Muscle of leg (tissue), 16 donors: ENCODE measurements at places on chromosomes 4 and X. TPM values are rescaled to one million over a fixed set of nuclear protein-coding genes. Genes with fewer than 3 reads are reported as not detected.

- no peak overlapping the region for H3K4me3 ChIP-seq
- no peak overlapping the region for H3K27ac ChIP-seq
- no peaks in the 10 kb centered on the region for H3K36me3 ChIP-seq
Measured at GRCh38 chr4:118193421-118193820, 159.1 kb downstream of the NDST3 start.

The TBC1D8B gene
- total RNA-seq: 7.3 TPM

- H3K36me3 ChIP-seq: no peaks in the 10 kb centered on the region
- no peaks in the 10 kb centered on the region for H3K27me3 ChIP-seq
- DNase-seq: peak; percentile 57
Measured at GRCh38 chrX:10514891-10515290, 105.5 kb downstream of the MID1 start.

DNA sequence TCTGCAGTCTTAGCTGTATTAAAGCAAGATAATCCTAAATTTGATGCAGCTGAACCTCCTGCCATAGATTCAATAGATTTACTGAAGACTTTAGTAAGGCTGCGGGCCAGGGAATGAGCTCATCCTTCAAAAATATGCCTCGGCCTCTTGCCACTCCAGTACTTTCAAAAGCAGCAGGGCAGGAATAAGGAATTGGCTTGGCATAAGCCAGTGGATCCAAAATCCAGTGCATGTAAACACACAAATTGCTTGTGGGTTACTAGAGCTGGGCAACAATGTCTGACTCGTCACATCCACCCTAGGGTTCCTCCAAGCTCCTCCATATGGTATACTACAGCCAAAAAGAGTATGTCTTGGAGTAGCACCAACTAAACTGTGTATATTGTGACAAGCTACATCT lies 165.0 kb downstream of the AMELX start:
- peaks cover 2% of the 10 kb centered on the region for H3K27me3 ChIP-seq
- DNase-seq: peak; percentile 71
- no peaks in the 10 kb centered on the region for H3K36me3 ChIP-seq
- no peak overlapping the region for H3K4me3 ChIP-seq
- no peaks in the 10 kb centered on the region for H3K4me1 ChIP-seq
- no peak overlapping the region for H3K27ac ChIP-seq

DNA sequence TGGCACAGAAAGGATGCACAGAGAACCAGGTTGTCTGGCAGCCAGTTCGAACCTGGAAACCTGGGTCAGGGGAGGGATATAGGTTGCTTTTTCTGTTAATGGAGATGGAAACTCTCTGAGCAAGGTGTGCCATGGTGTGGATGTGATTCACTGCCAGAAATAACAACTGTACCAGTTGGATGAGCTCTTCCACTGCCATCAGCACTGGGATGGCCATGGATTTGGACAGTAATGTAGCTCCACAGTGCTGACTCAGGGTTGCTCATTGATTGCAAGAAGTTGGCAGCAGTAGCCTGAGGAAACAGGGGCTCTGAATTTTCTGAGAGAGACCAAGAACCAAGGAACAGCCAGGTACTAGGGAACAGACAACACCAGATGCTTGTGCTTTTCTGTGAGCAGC lies 33.8 kb downstream of the PNMA5 start:
- H3K4me3 ChIP-seq: no peak overlapping the region
- no peak overlapping the region for H3K27ac ChIP-seq
- peaks cover 9% of the 10 kb centered on the region for H3K4me1 ChIP-seq
- H3K36me3 ChIP-seq: no peaks in the 10 kb centered on the region

The COMMD8 gene
- 13.8 TPM for total RNA-seq

DNA sequence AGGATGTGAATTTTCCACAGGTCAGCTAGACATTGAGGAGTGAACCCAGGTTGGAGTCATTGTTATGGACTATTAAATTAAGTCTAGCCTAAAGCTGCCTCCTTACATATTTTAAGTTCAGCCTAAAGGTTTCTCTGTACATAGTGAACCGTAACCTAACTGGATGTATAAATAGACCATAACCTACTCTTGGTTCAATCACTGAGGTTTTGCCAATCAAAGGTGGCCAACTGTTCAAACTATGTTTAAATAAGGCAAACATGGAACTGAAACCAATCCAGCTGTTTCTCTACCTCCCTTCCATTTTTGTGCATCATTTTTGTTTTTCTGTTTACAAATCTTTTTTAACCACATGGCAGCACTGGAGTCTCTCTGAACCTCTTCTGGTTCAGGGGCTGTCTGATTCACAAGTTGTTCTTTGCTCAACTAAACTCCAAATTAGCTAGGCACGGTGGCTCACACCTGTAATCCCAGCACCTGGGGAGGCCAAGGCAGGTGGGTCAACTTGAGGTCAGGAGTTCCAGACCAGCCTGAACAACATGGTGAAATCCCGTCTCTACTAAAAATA lies 43.9 kb upstream of the SFRP2 start:
- no peaks in the 10 kb centered on the region for H3K36me3 ChIP-seq
- no peak overlapping the region for H3K4me3 ChIP-seq
- no peaks in the 10 kb centered on the region for H3K27me3 ChIP-seq

The KDR gene
- total RNA-seq: 48.9 TPM

DNA sequence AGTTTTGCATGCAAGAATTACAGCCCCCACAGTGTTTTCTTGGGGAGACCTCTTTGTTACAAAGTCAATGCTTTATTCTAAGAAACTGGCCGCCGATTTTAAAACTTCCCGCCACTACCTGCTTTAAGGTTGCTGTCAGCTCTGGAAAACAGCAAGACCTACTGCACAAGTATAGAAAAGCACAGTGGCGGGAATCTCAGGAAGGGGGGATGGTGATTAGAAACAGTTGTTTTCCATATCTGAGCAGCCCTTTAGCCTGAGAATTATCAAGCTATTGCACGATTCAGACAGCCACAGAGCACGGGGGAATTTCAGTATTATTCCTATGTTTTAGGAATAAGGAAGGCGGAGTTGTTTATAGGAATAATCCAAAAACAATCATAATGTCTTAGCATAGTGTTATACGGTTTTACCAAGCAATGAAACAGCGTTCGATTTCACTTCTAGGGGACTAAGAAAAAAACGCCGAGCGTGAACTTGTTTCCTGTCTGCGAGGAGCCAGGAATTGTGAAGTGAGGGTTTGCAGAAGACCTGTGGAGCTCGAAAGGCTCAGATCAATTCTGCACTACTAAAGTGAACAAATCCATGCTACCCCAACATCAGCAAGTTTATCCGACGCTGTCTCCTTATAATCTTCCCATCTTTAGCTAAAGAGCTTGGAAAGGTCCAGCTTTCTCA lies 81.3 kb downstream of the HMGN5 start:
- H3K4me3 ChIP-seq: peak overlapping the region; percentile 61
- peaks cover 19% of the 10 kb centered on the region for H3K27me3 ChIP-seq
- no peak overlapping the region for H3K27ac ChIP-seq
- peaks cover 3% of the 10 kb centered on the region for H3K4me1 ChIP-seq
- no peaks in the 10 kb centered on the region for H3K36me3 ChIP-seq

GRCh38 chr4:168604496-168605373 lies 107.9 kb downstream of the PALLD start:
- no peaks in the 10 kb centered on the region for H3K27me3 ChIP-seq
- peaks cover 5% of the 10 kb centered on the region for H3K4me1 ChIP-seq
- no peaks in the 10 kb centered on the region for H3K36me3 ChIP-seq
- no peak overlapping the region for H3K4me3 ChIP-seq
- DNase-seq: peak; percentile 73
- no peak overlapping the region for H3K27ac ChIP-seq

The ANXA3 gene
- total RNA-seq: 7.5 TPM

GRCh38 chr4:184826691-184827270 lies 1.0 kb upstream of the ACSL1 start:
- peaks cover 20% of the 10 kb centered on the region for H3K27me3 ChIP-seq
- peaks cover 9% of the 10 kb centered on the region for H3K4me1 ChIP-seq
- no peak overlapping the region for H3K27ac ChIP-seq
- no peaks in the 10 kb centered on the region for H3K36me3 ChIP-seq

DNA sequence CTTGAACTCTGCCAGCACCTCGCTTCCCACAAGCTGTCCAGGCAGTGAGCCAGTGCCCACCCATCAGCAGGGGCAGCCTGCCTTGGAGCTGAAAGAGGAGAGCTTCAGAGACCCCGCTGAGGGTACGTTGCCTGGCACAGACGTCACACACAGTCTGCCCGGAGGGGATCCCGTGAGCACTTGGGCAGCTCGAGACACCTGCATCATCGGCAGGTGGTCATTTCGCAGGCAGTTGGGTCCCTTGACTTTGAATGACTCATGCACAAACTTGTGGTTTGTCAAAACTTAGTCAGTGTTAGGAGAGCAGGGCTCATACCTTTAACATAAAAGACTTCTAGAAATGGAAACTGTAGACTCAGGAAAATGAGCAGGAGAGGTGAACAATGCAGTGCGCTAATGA lies 9.9 kb downstream of the TACC3 start:
- peaks cover 71% of the 10 kb centered on the region for H3K36me3 ChIP-seq
- no peak overlapping the region for H3K4me3 ChIP-seq
- peaks cover 14% of the 10 kb centered on the region for H3K4me1 ChIP-seq
- H3K27ac ChIP-seq: no peak overlapping the region
- H3K27me3 ChIP-seq: no peaks in the 10 kb centered on the region

DNA sequence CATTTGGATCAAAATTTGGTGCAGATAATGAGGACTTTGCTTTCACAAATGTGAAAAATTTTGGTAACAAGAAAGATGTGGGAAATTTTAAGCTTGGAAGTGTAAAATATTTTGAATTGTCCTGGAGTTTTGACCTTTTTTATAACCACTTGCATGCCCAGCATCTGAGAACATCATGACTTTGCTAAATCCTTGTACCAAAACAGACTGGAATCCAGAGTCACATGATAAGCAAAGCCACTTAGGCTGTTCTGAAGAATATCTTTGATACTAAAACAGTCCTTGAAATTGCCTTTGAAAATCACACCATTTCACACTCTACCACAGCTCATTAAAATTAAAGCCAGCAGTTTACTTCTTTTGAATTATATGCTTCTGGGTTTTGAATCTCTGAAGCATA lies 2.5 kb upstream of the PPM1K start:
- DNase-seq: no peak
- H3K36me3 ChIP-seq: no peaks in the 10 kb centered on the region
- H3K4me1 ChIP-seq: peaks cover 6% of the 10 kb centered on the region
- H3K4me3 ChIP-seq: no peak overlapping the region
- no peaks in the 10 kb centered on the region for H3K27me3 ChIP-seq
- H3K27ac ChIP-seq: no peak overlapping the region

GRCh38 chrX:130857207-130857606 lies 45.8 kb downstream of the ENOX2 start:
- no peak overlapping the region for H3K27ac ChIP-seq
- no peaks in the 10 kb centered on the region for H3K4me1 ChIP-seq
- no peaks in the 10 kb centered on the region for H3K36me3 ChIP-seq
- no peak for DNase-seq

The ARAP2 gene
- total RNA-seq: 1.6 TPM

DNA sequence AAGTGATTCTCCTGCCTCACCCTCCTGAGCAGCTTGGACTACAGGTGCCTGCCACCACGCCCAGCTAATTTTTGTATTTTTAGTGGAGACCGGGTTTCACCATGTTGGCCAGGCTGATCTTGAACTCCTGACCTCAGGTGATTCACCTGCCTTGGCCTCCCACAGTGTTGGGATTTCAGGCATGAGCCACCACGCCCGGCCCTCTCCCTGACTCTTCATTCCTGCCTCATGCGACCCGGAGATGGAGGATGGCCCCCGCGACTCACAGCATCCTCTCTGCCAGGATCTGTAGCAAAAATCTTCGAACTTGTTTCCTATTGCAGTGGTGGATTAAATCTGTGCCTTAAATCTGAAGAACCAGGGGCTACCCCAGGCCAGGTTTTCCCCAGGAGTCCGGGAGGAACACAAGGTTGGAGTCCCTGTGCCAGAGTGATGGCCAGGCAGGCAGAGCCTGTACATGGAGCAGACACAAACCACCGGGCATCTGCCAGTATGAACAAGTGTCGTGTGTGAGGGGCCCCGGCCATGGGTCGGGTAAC lies 11.5 kb downstream of the CPLX1 start:
- no peaks in the 10 kb centered on the region for H3K4me1 ChIP-seq
- H3K36me3 ChIP-seq: no peaks in the 10 kb centered on the region
- peaks cover 49% of the 10 kb centered on the region for H3K27me3 ChIP-seq

DNA sequence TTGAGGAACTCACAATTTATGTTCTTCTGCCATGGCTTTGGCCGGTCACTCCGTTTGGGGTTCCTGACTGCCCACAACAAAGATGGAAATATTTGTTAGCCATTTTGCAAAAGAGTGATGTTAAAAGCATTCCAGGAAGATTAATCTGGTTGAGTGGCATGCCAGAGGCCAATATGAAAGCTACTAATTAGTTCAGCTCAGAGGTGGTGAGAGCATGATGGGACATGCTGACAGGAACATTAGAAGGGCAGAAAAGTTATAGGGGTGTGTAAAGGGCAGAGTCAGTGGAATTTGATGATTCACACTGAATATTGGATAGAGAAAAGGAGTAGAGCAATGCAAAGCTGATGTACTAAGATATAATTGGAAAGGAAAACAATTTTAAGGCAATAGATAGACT lies 94.4 kb downstream of the TLL1 start:
- H3K4me3 ChIP-seq: no peak overlapping the region
- no peaks in the 10 kb centered on the region for H3K27me3 ChIP-seq
- H3K36me3 ChIP-seq: no peaks in the 10 kb centered on the region
- no peak overlapping the region for H3K27ac ChIP-seq
- DNase-seq: no peak

GRCh38 chr4:86026720-86027119 lies 333.1 kb downstream of the MAPK10 start:
- no peaks in the 10 kb centered on the region for H3K36me3 ChIP-seq
- H3K4me3 ChIP-seq: no peak overlapping the region
- no peaks in the 10 kb centered on the region for H3K27me3 ChIP-seq
- DNase-seq: no peak

DNA sequence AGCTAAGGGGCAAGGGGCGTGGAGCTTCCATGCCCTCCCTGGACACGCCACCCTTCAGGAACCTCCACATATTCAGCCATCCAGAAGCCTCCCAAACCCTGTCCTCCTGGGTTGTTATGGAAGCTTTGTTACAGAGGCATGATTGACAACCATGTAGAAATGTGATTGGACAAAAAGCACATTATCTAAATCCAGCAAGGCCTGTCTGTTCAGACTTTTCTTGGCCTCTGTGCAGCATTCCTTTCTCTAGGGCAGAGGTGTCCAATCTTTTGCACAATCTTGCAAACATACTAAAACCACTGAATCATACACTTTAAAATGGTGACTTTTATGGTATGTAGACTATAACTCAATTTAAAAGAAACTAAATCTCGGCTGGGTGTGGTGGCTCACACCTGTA lies 12.7 kb downstream of the STEEP1 start:
- H3K27ac ChIP-seq: no peak overlapping the region
- H3K27me3 ChIP-seq: no peaks in the 10 kb centered on the region
- peaks cover 3% of the 10 kb centered on the region for H3K36me3 ChIP-seq
- H3K4me1 ChIP-seq: no peaks in the 10 kb centered on the region
- no peak for DNase-seq
- no peak overlapping the region for H3K4me3 ChIP-seq

DNA sequence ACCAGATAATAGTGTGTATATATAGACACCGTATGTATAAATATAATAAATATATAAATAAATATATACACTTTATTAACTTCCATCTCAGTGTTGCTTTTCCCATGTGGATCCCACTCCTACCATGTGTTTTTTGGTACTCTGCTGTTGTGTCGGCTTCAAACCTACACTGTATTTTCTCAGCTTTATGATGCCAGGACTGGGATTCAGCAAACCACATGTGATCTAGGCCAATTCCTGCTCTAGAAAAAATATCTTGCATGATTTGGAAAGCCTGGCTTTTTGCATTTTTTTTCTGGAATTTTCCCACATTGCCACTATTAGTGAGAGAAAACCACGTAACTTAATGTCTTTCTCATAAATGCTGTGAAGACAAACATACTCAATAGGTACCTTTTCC lies 55.8 kb downstream of the POLR2B start:
- H3K4me1 ChIP-seq: no peaks in the 10 kb centered on the region
- no peak for DNase-seq
- H3K4me3 ChIP-seq: no peak overlapping the region
- H3K36me3 ChIP-seq: peaks cover 26% of the 10 kb centered on the region
- H3K27me3 ChIP-seq: no peaks in the 10 kb centered on the region
